HEK293T (cell line): ENCODE measurements at places on chromosomes 11 and 22.

DNA sequence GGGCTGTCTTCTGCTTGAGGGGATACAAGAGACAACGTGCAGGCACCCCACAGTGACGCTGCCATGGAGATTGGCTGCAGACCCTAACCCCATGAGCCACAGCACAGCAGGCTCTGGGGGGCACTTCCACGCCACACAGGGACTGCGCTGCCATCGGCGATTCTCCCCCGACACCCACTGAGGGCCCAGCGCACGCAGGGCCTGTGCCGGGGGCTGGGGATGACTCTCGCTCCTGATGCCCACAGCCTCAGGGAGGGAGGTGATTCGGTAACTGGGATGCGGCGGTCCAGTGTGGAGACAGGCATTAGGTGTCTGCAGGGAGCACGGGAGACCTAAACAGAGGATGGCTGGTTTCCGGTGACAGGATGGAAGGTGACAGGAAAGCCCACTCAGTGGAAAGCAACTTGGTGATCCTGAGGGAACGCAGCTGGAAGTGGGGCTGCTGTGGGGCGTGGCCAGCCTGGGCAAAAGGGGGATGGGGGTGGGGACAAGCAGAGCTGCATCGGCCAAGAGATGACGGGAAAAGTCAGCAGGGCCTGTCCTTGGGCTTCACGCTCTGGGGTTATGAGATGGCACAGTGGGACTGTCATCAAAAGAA lies 37.7 kb downstream of the EFCAB6 start:
- DNase-seq, result no peak

- DNase-seq, result no peak
These were observed 59.8 kb downstream of the PDE2A start for GRCh38 chr11:72614381-72614780.

- no peak for DNase-seq
These were observed 165.0 kb downstream of the UVRAG start for GRCh38 chr11:75980031-75980430.

- no peak for DNase-seq
These were observed 149.4 kb downstream of the SNX19 start for GRCh38 chr11:130766650-130767565.
